ENCODE measurements at places on chromosomes 11 and 22. TPM values are rescaled to one million over a fixed set of nuclear protein-coding genes. Genes with fewer than 3 reads are reported as not detected.
A peak's percentile ranks its signal among the peaks of the same experiment; 100 is the strongest.

GRCh38 chr11:126405906-126406305 is 50.4 kb downstream of the ST3GAL4 start:
- no peaks in the 10 kb centered on the region for H3K27me3 ChIP-seq
- H3K36me3 ChIP-seq, result no peaks in the 10 kb centered on the region
- peaks cover 42% of the 10 kb centered on the region for H3K4me1 ChIP-seq
- DNase-seq, result peak; percentile 42

- H3K36me3 ChIP-seq, result no peaks in the 10 kb centered on the region
- no peak overlapping the region for H3K27ac ChIP-seq
- H3K27me3 ChIP-seq, result no peaks in the 10 kb centered on the region
- no peaks in the 10 kb centered on the region for H3K4me1 ChIP-seq
- no peak overlapping the region for H3K4me3 ChIP-seq
Observed at GRCh38 chr11:127890030-127890615, 697.2 kb downstream of the ETS1 start.

Gene LDHAL6A
- total RNA-seq, result not detected

Gene OR10G7
- total RNA-seq, result not detected

GRCh38 chr11:43547889-43548381 is 132.6 kb upstream of the HSD17B12 start:
- DNase-seq, result no peak
- H3K4me1 ChIP-seq, result no peaks in the 10 kb centered on the region
- H3K27ac ChIP-seq, result no peak overlapping the region
- peaks cover 6% of the 10 kb centered on the region for H3K27me3 ChIP-seq

- no peaks in the 10 kb centered on the region for H3K4me1 ChIP-seq
- DNase-seq, result no peak
- H3K27ac ChIP-seq, result no peak overlapping the region
- no peak overlapping the region for H3K4me3 ChIP-seq
- no peaks in the 10 kb centered on the region for H3K27me3 ChIP-seq
Observed at GRCh38 chr11:34134765-34135164, 29.3 kb downstream of the NAT10 start.

DNA sequence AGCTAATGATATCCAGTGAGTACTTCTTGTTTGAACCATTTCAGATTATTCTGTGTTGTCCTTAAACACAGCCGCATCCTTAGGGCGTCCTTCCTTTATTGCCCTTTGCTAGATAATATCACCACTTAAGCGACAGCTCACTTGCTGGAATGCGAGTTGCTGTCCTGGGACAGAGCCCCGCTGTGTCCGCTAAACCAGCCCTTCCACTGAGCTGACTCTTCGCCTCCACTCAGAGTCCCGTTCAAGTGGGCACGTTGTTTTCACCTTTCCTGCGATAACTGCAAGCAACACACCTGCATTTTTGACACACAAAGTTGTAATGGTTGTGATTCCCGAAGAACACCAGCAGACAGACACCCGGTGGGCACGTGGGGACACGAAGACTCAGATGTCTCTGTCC is 140.0 kb downstream of the TBC1D22A start:
- no peak overlapping the region for H3K27ac ChIP-seq
- H3K36me3 ChIP-seq, result no peaks in the 10 kb centered on the region
- no peak for DNase-seq
- H3K27me3 ChIP-seq, result no peaks in the 10 kb centered on the region
- no peaks in the 10 kb centered on the region for H3K4me1 ChIP-seq
